NCI-H2081 (cell line): ENCODE measurements at places on chromosomes 2 and 18.

DNA sequence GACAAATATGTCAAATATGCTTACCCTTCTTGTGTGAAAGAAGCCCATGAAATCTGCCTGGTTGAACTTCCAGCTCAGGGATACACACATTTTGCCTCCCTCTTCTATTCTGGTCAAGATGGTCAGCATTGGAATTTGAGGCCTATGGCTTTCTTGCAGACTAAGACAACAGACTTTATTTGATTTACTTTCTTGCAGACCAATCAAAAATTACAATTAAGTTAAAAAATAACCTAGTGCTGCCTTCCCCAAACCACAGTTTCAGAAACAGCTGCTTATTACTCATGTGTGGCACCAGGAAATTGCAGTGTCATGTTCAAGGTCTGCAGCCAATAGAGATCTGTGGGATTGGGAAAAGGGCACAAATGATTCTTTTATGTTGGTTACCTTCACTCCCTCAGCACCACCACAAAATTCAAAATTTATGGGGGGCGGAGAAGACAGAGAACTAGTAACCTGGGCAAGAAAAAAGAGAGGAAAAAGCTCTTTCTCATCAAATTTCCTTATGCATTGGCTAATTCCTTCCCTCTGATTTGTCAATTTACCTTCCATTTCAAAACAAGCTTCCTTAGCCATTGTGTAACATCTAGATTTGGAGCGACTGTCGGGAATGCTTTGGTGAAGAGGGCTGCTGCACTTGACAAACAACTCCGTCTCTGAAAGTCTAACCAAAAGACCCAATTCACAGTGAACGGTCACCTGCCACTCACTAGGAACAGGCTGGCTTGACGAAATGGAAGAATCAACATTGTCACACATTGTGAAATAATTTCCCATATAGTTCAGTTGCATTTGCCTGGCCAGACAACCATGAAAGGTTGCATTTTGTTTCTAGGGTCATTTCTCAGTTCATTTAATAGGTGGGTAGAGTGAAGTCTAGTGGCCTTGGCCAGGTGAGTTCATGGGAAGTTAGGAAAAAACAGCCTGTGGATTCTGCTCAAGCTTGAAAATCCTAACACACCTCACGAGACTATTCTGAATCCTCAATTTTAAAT is 100.4 kb upstream of the FZD5 start:
- DNase-seq, result no peak

GRCh38 chr2:188922191-188922590 is 52.0 kb upstream of the COL3A1 start:
- no peak for DNase-seq

GRCh38 chr2:42089340-42089925 is 41.6 kb downstream of the PKDCC start:
- peak; percentile 24 for DNase-seq

DNA sequence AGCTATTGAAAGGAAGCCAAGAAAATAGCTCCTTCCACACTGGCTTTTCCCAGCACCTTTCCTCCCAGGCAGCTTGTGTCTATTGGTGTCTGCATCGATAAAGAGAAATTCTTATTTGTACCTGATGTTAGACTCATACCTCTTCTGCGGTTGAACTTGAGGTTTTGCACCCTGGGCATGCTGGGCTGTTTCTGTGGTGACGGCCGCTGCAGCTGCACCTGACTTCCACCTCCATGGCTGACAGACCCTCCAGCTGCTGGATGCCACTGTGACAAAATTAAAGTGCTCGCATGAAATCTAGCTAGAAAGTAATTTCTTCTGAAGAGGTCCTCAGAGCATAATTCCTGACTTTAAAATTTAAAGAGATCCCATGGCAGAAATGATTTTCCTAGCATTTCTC is 6.6 kb downstream of the FECH start:
- DNase-seq, result no peak

GRCh38 chr2:149738767-149739166 is 151.2 kb upstream of the MMADHC start:
- DNase-seq, result no peak

- no peak for DNase-seq
Observed at GRCh38 chr2:18651842-18652774, 62.7 kb upstream of the NT5C1B start.

DNA sequence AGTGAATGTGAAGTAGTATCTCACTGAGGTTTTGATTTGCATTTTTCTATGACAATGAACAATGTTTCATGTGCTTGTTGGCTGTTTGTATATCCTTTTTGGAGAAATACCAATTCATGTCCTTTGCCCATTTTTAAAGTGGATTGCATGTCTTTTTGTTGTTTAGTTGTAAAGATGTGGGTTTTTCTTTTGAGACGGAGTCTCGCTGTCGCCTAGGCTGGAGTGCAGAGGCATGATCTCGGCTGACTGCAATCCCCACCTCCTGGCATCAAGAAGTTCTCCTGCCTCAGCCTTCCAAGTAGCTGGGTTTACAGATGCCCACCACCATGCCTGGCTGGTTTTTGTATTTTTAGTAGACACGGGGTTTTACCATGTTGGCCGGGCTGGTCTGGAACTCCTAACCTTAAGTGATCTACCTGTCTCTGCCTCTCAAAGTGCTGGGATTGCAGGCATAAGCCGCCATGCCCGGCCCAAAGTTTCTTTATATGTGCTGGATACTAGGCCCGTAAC is 236.7 kb downstream of the MYCN start:
- no peak for DNase-seq

- no peak for DNase-seq
Observed at GRCh38 chr2:44929159-44929734, 12.3 kb upstream of the SIX3 start.

DNA sequence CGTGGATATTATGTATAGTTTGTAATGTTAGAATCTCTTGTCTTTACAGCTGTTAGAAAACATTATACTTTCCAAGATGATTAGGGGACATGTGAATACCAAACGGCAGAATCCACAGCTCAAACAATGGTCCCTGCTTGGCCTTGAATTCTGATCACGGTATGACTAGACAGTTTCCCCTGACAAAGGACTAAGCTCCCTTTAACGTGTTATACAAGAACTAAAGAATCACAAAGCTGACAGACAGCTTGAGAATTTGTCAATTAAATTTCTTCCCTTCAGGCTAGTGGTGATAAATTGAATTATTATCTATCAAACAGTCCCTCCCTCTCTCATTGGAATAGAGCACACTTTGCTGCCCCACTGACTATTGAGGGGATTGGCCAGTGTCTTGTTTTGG is 359.2 kb upstream of the ID2 start:
- DNase-seq, result no peak

DNA sequence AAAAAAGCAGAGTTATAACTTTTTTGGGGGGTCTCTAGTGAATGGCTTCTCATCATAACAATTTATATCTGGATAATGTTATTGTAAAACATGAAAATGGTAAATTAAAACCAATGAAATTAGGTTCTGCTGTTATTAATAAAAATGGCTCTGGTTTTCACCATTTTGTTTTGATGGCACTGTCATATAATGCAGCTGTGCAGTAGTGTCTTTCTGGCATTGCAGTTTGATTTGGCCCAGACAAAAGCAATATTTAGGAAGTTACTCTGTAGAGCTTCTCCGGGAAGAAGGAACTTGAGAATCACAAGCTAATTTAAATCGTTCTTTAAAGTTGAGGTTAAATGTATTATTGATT is 15.1 kb upstream of the NT5C1B start:
- DNase-seq, result no peak

- no peak for DNase-seq
Observed at GRCh38 chr2:173606619-173607248, 252.1 kb downstream of the CDCA7 start.

DNA sequence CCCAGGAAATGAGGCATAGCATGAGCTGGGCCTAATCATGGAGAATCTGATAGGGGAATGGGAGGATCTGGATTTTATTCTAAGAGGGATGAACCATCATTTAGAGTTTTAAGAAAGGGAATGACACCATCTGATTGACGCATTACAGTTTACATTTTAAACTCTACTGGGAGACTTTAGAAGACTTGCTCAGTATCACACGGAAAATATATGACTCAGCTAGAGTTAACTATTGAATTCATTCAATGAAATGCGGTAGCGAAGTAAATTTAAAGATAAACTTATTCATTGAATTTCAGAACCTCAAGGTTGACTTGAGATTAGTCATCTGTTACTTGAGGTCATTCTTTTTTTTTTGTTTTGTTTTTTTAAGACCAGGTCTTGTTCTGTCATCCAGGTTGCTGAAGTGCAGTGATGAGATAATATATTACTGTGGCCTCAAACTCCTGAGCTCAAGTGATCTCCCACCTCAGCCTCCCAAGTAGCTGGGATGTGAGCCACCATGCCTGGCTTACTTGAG is 25.0 kb downstream of the MC4R start:
- DNase-seq, result no peak

- DNase-seq, result no peak
Observed at GRCh38 chr2:222452422-222452950, 28.1 kb downstream of the SGPP2 start.

DNA sequence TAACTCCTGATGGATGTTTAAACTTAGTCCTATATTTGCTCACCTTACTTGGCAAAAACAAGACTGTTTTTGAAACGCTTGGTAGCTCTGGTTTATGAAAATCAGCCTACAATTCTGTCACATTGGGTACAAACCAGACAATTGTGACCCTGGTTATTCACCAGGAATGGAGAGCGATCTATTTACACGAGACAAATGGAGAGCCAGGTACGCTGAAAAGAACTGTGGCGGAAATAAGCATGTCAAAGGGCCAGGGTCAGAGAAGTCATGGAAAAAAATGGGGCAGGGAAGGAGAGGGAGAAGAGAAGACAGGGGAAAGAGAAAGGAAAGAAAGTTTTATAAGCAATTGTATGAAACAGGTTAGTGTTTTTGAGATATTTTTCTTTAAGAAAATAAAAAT is 119.5 kb upstream of the ZFP36L2 start:
- no peak for DNase-seq

- DNase-seq, result peak; percentile 20
Observed at GRCh38 chr2:238462782-238463396, 36.2 kb downstream of the ASB1 start.

GRCh38 chr2:78977661-78978145 is 47.8 kb upstream of the REG3G start:
- DNase-seq, result no peak

- DNase-seq, result no peak
Observed at GRCh38 chr2:24515831-24516230, 24.8 kb downstream of the NCOA1 start.

GRCh38 chr2:71852141-71852711 is 295.4 kb downstream of the CYP26B1 start:
- DNase-seq, result no peak

DNA sequence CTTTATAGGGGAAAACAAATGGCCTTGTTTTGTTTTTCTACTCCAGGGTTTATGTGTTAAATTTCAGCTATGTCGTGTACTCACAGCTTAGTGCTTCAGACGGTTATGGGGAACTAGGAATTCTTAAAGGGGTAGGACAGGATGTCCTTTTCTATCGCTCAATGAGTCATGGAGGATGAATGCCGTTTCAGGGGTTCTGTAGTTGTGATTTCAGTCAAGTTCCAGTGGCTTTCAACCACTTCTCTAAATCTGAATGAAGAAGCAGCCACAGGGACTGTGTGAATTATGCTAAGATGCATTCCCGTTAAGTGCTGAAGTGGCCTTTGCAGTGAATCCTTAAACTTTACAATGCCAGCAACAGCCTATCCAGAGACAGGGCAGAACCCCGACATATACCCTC is 1231.7 kb upstream of the ZEB2 start:
- DNase-seq, result no peak

- DNase-seq, result no peak
Observed at GRCh38 chr18:48929941-48930713, 20.6 kb downstream of the SMAD7 start.

DNA sequence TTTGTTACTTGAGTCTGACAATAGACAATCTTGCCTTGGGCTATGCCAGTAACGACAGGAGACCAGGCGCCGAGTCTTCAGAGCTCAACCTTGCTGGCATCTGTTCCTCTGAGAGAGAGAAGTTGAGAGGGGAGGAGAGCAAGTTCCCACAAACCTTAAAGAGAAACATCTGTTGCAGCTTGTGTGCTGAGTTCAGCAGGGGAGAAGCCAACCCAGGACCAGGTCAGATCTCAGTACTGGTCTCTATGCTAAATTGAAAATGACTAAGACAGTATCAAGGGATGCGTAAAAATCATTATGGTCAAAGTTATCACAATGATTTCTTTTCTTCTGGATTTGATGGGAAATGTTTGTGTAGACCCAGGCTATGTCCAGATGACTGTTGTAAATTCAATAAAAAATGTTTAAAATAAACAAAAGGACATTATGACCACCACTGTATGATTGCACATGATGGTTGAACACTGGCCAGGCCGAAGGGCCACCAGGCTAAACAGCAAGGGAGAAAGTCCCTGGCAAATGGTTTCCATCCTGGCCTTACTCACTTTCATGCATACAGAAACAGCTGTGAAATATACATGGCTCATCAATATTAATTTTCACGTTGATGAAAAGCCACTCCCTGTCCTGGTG is 100.3 kb upstream of the PMAIP1 start:
- no peak for DNase-seq

- DNase-seq, result no peak
Observed at GRCh38 chr2:108585436-108585835, 51.2 kb downstream of the LIMS1 start.

GRCh38 chr2:227287771-227288170 is 37.3 kb upstream of the MFF start:
- no peak for DNase-seq

GRCh38 chr2:26572591-26572990 is 68.6 kb downstream of the CIB4 start:
- DNase-seq, result no peak

GRCh38 chr2:54912305-54912704 is 137.9 kb downstream of the RTN4 start:
- DNase-seq, result no peak

DNA sequence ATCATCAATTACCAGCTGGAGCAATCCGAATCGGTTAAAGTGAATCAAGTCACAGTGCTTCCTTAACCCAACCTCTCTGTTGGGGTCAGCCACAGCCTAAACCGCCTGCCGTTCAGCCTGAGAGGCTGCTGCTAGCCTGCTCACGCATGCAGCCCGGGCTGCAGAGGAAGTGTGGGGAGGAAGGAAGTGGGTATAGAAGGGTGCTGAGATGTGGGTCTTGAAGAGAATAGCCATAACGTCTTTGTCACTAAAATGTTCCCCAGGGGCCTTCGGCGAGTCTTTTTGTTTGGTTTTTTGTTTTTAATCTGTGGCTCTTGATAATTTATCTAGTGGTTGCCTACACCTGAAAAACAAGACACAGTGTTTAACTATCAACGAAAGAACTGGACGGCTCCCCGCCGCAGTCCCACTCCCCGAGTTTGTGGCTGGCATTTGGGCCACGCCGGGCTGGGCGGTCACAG is 496 bp upstream of the ITGA4 start:
- DNase-seq, result no peak

- no peak for DNase-seq
Observed at GRCh38 chr18:36652503-36652902, 176.3 kb downstream of the TPGS2 start.

DNA sequence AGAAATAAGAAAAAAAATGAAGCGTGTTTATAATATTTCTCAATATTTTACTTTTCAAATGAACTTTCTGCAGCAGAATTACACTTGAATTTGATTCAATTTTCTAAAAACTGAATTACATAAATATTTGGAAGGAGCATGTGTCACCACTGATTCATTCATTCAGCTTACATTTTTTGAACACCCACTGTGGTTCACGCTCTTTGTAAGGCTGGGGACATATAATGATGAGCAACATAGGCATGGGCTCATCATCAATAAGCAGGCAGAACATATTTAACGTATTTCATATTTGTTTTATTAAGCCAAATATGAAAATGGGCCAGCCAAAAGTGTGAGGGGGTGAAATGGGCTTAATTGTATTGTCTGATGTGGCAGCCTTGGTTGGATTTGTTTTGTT is 209.1 kb downstream of the CTNNA2 start:
- DNase-seq, result no peak

- no peak for DNase-seq
Observed at GRCh38 chr2:2645162-2645855, 314.2 kb upstream of the MYT1L start.

- no peak for DNase-seq
Observed at GRCh38 chr18:12034241-12035100, 53.2 kb downstream of the IMPA2 start.
